ENCODE measurements at places on chromosomes 12 and 14.

DNA sequence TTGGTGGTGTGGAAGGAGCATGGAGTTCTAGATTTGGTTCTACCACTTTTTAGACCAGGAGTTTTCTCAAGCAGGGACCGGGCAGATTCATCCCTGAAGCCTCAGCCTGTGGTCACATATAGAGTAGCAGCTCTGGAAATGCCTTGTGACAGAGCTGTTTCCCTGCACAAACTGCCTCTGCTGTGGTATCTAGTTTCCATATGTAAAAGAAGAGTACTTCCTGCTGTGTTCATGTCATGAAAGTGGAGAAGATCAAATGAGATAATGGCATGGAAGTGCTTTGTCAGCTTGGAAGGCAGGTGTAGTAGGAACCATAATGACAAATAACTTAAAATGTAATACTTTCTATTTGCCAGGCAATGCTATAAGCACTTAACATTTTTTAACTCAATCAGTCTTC lies 26.1 kb downstream of the OTUB2 start:
- no peak for DNase-seq

DNA sequence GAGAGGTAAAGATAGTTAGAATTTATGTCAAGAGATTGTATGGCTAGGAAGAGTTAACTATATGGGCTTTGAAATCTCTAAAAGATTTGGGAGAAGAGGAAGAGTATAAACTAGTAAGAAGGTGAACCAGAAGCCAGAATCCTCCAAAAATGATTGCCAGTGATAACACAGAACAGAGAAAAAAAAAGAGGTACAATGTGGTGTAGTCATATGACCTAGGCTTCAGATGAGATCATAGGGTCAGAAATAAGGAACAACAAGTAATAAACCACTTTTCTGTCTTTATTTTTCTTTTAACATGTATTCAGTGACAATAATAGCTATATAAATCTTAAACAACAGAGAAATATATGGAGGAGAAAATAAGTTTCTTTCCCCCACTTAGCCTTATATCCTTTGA lies 2.0 kb upstream of the NECAP1 start:
- no peak for DNase-seq

DNA sequence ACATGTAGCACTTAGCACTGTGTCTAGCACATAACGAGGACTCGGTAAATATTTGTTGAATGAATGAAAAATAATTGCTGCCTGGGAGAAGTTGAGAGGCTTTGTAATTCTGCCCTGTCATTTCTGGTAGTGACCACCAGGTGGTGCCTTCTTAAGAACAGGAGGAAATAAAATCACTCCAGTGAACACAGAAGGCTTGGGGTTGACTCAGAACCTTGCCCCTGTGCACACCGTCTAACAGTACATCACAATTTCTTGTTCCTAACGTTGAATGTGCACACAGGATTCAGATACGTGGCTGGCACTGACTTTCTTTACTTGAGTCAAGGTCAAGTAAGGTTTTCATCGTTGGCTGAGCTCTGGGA lies 91.8 kb downstream of the RGS6 start:
- no peak for DNase-seq

DNA sequence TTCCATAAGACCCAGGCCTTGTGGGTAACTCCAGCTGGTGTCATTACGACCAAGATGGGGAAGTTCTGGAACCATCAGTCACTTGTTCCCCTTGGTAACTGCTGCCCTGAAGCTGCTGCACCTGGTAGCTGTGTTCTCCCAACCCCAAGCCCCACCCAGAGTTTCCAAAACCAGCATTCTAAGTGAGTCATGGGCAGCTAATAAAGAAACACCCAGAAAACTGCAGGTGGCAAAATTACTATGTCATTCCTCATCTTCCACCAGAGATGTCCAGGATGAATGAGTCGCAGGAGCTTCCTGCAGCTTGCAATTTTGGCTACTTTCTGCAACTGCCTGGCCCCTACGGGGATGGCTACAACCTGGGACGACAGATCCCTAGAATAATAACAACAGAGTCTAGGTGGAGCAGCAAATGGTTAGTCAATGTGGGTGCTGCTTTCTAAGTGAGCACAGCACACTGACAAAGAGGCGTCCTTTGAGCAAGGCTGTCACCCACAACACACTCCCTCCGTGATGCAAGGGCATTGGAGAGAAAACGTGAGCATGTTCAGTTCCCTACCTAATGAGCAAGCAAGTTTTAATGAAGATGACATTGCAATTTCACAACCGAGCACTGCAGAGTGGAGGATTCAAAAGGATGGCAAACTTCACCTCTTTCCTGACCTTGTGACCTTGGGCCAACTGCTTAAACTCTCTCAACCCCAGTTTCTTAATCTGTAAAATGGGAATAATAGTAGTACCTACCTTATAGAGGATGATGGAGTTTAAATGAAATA lies 301.4 kb upstream of the NOS1 start:
- no peak for DNase-seq

All from stimulated activated CD8-positive, alpha-beta memory T cell treated with anti-CD3 and anti-CD28 coated beads, Interleukin-2, amount 100 ng/mL, for 1 hour (primary cell).